ENCODE measurements at places on chromosomes 3 and 15. TPM values are rescaled to one million over a fixed set of nuclear protein-coding genes. Genes with fewer than 3 reads are reported as not detected.

Gene SV2B
- not detected for total RNA-seq

Gene ROBO1
- total RNA-seq: 24.4 TPM

Gene LRIG1
- 131 TPM for total RNA-seq

Gene CCK
- not detected for total RNA-seq

Gene ANKUB1
- 0.81 TPM for total RNA-seq

GRCh38 chr15:50774450-50774849 lies 8.9 kb upstream of the SPPL2A start:
- no peak overlapping the region for H3K4me3 ChIP-seq
- H3K4me1 ChIP-seq: no peaks in the 10 kb centered on the region
- H3K36me3 ChIP-seq: no peaks in the 10 kb centered on the region
- no peaks in the 10 kb centered on the region for H3K27me3 ChIP-seq

DNA sequence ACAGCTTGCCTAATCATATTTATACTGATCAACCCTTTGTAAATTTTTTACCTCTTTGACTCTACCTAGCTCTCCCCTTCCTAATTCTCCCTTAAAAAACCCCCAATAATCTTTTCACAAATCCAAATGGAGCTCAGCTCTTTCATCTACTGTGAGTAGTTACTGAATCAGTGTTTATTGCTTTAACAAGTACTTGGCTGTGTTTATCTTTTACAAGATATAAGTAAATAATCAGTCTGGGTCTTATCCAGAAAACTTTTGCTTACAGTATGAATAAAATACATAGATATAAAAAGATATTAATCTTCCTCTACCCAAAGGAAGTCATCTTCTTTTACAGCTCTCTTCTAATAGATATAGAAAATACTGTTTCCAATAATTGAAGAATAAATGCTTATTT lies 366.4 kb downstream of the RAP2B start:
- H3K36me3 ChIP-seq: no peaks in the 10 kb centered on the region
- no peak overlapping the region for H3K27ac ChIP-seq
- H3K27me3 ChIP-seq: no peaks in the 10 kb centered on the region
- no peak overlapping the region for H3K4me3 ChIP-seq
- H3K4me1 ChIP-seq: no peaks in the 10 kb centered on the region

- H3K27me3 ChIP-seq: no peaks in the 10 kb centered on the region
- peaks cover 24% of the 10 kb centered on the region for H3K4me1 ChIP-seq
- no peaks in the 10 kb centered on the region for H3K36me3 ChIP-seq
- no peak overlapping the region for H3K27ac ChIP-seq
- H3K4me3 ChIP-seq: no peak overlapping the region
Observed at GRCh38 chr3:143810953-143811265, 37.4 kb downstream of the SLC9A9 start.

GRCh38 chr3:121786485-121786884 lies 36.9 kb upstream of the GOLGB1 start:
- H3K4me3 ChIP-seq: no peak overlapping the region
- no peaks in the 10 kb centered on the region for H3K4me1 ChIP-seq
- H3K27ac ChIP-seq: no peak overlapping the region
- H3K27me3 ChIP-seq: no peaks in the 10 kb centered on the region

DNA sequence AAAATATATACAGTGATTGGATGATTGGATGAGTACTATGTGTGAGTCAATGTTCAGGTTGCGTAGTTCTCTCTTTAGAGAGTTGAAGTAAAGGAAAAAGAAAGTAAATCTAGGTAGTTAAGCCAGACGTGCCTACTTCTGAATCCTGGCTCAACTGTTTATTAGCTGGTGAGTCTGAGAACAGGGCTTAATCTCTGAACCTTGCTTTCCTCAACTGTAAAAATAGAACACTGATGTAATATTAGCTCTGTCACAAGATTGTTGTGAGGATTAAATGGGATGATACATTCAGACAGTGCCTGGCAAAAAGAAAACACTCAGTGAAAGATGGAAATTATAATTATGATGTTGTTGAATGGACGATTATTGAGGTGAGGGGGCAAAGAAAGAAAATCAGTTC lies 413.4 kb downstream of the MAGI1 start:
- H3K36me3 ChIP-seq: no peaks in the 10 kb centered on the region
- H3K27ac ChIP-seq: no peak overlapping the region
- peaks cover 10% of the 10 kb centered on the region for H3K4me1 ChIP-seq
- no peaks in the 10 kb centered on the region for H3K27me3 ChIP-seq
- no peak overlapping the region for H3K4me3 ChIP-seq

DNA sequence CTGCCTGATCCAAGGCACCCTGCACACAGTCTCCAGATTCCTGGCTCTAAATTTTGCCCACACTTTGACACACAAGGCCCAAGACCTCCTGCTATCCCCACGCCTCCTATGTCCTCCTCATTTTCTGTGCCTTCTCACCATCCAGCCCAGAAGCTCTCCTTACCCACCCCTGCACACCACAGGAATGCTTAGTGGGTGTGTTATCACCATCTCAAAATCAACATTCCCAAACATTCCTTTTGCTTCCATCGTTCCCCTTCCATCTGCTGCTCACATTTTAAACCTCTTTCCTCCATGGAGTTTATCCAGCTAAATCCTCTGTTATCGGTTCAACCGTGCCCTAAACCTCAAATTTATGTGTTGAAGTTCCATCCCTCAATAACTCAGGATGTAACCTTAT lies 43.9 kb downstream of the DGKG start:
- no peak for DNase-seq
- H3K27ac ChIP-seq: no peak overlapping the region
- no peak overlapping the region for H3K4me3 ChIP-seq
- peaks cover 5% of the 10 kb centered on the region for H3K36me3 ChIP-seq
- no peaks in the 10 kb centered on the region for H3K4me1 ChIP-seq
- H3K27me3 ChIP-seq: no peaks in the 10 kb centered on the region

GRCh38 chr15:34942363-34942762 lies 27.2 kb downstream of the AQR start:
- peaks cover 6% of the 10 kb centered on the region for H3K4me1 ChIP-seq
- peaks cover 21% of the 10 kb centered on the region for H3K36me3 ChIP-seq
- no peak overlapping the region for H3K4me3 ChIP-seq

DNA sequence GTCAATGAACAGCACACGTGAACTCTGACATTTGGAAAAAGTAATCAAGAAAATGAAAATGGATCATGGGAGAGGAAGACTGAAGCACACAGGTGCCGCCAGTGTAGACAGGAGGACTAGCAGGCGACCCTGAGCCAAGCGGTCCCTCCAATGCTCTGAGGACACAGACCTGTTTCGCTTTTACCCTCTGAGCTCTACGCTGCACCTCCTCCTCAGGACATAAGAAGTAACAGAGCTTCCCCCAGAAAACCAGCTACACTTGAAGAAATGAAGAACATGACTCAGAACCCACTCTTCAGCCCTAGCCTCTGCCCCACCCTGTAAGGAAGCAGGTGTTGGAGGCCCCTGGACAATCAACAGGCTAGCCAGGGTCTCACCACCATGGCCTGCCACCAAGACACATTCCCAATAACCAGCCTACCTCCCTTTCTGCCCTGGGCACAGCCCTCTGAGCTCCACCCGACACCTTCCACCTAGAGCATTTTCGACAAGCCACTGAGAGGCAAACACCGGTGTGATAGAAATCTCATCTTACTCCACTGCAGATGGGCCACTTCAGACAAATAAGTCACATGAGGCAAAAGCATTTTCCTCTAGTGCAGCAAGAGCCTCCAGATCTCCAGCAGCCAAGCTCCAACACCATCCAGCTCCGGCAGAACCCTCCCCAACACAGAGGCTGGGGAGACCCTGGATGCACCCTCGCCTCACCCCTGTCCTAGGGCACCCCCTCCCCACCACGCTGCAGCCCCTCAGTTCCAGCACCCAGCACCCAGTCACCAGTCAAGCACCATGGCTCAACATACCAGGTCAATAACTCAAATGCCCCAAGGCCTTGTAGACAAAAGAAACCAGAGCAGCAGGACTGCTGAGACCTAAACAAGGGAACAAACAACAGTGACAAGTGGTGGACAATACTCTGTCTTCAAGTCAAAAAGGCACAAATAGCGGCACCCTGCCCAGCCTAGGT lies 11.4 kb downstream of the FAM174B start:
- H3K4me1 ChIP-seq: no peaks in the 10 kb centered on the region
- H3K36me3 ChIP-seq: no peaks in the 10 kb centered on the region
- no peak overlapping the region for H3K4me3 ChIP-seq
- H3K27ac ChIP-seq: no peak overlapping the region

DNA sequence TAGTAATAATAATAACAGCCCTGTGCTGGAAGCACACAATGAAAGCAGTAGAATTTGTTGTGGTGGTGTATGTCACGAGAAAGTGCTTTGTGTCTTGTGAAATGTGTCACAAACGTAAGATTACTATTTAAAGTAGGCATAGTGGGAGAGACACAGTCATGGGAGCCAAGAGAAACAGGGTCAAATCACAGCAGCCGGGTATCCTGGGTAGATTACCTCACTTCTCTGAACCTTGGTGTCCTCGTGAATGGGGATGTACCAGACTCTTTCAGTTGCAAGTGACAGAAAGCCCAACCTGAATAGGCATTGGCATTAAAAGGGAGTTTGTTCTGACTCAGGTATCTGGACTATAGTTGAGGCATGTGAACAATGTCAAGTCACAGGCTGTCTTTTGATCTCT lies 29.1 kb upstream of the SRGAP3 start:
- no peaks in the 10 kb centered on the region for H3K36me3 ChIP-seq
- H3K4me1 ChIP-seq: no peaks in the 10 kb centered on the region
- H3K27me3 ChIP-seq: no peaks in the 10 kb centered on the region
- H3K27ac ChIP-seq: no peak overlapping the region

GRCh38 chr15:77915261-77915960 lies 162.1 kb downstream of the TBC1D2B start:
- H3K4me1 ChIP-seq: no peaks in the 10 kb centered on the region
- H3K4me3 ChIP-seq: no peak overlapping the region
- no peak for DNase-seq
- no peaks in the 10 kb centered on the region for H3K36me3 ChIP-seq
- H3K27me3 ChIP-seq: no peaks in the 10 kb centered on the region

DNA sequence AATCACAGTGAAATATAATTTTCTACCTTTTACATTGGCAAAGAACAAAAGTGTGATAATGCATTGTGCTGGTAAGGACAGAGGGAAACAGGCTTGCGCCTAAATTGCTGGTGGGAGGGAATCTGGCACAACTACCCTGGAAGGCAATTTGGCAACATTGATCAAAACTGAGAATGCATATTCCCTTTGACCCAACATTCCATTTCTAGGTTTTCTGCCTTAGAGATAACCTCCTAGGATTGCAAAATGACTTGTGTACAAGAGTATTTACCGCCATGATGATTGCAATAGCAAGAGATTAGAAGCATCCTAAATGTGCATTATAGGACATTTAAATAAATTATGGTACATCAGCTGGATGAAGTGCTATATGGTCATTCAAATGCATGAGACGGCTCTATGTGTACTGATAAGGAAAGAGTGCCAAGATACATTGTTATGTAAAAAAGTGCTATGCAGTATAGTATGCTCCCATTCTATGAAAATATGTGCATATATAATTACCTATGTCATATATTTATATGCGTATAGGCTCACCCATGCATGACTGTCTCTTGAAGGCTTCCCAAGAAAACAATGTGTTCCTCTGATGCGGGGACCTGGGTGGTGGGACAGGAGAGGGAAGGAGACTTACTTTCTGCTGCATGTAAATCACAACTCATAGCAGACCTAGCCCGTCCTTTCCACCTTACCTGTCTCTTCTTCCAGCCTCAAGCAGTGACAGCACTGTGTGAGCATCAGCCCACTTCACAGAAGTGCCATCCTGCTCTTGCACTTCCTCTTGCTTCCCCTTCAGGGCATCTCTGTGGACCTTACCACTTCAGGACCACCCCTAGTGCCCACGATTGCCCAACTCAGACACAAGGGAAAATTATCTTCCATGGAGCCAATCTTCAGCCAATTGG lies 249.9 kb upstream of the TLE3 start:
- no peaks in the 10 kb centered on the region for H3K36me3 ChIP-seq
- DNase-seq: no peak
- no peak overlapping the region for H3K27ac ChIP-seq
- H3K4me1 ChIP-seq: no peaks in the 10 kb centered on the region

DNA sequence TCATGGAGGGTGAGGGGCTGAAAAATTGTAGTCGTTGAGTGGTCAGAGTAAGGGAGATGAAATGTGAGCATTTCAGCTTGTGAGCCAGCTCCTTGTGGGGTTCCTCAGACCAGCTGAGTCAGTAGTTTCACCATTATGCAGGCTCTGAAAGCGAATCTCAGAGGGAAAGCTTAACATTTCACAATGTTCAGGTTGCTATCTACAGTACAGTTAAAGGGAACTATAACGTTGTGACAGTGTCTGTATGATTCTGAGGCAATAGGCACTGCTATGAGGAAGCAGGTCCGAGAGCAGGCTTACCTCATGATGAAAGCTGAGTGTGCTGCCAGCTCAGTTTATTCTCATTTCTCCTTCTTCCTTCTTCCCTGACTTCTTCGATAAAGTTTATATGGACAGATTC lies 469.6 kb downstream of the EDEM1 start:
- H3K36me3 ChIP-seq: no peaks in the 10 kb centered on the region
- no peak for DNase-seq
- no peak overlapping the region for H3K4me3 ChIP-seq
- no peaks in the 10 kb centered on the region for H3K27me3 ChIP-seq

DNA sequence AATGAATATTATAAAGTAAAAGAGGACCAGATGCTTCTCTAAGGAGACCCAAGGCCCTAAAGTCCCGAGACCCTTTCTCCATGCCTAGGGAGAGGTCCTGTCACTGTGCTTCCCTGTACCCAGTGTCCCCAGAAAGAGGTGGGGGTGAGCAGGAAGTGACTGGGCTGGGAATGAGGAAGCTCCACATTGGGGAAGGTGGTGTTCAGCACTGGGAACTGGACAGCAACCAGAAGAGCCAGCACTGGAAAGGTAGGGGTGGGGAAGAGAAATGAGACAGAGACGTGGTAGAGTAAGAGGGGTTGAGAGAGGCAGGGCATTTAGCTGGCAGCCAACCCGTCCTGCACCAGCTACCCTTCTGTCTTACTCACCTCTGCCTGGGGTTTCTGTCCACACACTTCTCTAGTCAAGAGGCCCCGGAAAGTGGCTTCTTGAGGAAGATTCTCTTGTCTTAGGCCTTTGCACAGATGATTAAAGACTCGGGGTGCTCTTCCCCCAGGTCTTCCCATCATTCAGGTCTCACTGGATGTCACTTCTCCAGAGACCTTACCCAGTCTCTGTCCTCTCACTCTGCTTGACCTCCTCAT lies 12.2 kb downstream of the RRP9 start:
- H3K27ac ChIP-seq: no peak overlapping the region
- no peaks in the 10 kb centered on the region for H3K4me1 ChIP-seq
